ENCODE measurements at places on chromosomes 12 and 14.

DNA sequence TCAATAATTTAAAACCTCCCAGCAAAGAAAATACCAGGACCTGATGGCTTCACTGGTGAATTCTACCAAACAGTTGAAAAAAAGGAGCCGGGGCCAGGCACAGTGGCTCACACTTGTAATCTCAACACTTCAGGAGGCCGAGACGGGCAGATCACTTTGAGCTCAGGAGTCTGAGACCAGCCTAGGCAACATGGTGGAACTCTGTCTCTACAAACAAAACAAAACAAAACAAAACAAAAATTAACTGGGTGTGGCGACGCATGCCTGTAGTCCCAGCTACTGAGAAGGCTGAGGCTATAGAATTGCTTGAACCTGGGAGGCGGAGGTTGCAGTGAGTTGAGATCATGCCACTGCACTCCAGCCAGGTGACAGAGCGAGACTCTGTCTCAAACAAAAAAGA, 13.7 kb upstream of the TROAP start:
- no peak for DNase-seq

GRCh38 chr12:2652401-2653081, 142.2 kb upstream of the FKBP4 start:
- DNase-seq, result no peak

DNA sequence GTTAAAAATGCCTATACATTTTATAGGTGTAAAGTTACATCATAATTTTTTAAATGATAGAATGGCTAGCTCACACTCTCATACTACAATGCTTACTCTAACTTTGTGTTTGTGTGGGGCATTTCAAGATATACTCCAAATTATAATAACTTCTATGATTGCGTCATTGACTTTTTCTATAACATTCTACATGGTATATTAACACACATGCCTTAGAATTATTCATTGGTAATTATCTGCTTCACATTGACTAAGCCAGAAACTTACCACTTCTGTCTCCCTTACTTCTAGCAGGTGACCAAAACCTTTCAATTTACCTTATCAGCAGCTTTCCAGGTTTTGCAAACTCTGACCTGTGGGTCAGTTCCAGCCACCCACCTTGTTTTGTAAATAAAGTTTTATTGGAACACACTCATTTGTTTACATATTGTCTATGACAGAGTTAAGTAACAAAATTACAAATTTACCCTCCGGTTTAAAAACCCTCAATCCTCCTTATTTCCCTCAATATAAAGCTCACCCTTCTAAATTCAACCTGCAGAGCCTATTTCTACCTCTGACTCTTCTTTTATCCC, 12.7 kb upstream of the FLRT2 start:
- no peak for DNase-seq

DNA sequence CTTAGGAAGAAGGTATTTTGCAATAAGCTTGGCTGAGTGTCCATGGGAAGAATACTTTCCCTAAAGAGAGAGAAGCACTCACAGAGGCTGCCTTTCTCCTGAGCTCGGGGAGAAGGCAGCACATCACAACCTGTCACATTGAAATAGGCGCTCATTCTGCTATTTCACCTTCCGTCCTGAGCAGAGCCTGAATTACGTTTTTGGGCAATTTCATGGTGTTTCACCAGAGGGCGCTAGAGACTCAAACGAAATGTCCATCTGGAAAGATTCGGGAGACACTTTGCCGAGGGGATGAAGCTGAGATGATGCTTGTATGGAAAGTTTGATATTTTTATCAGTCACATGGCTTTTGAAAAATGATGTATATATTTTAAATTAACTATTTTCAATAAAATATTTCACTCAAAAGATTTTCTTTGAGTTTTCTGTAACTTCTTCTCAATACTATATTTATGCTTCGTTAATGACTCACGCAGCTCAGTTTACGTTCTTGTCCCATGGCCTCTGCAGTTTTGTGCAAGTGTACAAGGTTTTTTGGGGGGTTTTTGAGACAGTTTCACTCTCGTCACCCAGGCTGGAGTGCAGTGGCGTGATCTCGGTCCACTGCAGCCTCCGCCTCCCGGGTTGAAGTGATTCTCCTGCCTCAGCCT, 17.4 kb upstream of the B4GALNT3 start:
- DNase-seq, result peak; percentile 44

DNA sequence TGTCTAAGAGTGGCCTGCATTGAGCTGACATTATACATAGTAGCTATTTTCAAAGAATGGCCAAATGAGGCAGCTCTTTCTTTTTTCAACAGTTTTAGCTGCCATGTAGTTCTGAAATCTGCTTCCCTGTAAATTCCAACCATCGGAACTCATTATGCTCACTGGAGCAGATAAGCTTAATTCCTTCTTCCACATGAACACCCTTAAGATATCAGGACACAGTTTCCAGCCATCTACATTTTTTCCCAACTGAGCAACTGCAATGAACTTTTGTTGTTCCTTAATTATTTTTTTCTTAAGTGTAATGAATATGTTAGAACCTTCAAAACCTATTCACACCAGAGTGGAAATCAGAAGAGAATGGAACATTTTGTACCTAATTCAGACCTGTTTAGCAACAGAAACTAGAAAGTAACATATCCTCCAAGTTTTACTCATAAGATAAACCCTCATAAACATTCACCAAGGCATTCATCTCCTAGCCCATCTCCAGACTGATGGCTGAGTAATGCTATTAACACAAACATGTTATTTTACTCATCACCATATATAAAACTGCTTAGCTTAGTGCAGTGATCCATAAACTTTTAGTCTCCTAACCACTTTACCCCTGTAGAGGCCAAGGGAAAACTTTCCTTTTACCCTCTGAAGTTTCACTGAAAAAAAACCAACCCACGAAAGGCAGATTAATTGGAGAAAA, 296.1 kb upstream of the SYT1 start:
- no peak for DNase-seq

DNA sequence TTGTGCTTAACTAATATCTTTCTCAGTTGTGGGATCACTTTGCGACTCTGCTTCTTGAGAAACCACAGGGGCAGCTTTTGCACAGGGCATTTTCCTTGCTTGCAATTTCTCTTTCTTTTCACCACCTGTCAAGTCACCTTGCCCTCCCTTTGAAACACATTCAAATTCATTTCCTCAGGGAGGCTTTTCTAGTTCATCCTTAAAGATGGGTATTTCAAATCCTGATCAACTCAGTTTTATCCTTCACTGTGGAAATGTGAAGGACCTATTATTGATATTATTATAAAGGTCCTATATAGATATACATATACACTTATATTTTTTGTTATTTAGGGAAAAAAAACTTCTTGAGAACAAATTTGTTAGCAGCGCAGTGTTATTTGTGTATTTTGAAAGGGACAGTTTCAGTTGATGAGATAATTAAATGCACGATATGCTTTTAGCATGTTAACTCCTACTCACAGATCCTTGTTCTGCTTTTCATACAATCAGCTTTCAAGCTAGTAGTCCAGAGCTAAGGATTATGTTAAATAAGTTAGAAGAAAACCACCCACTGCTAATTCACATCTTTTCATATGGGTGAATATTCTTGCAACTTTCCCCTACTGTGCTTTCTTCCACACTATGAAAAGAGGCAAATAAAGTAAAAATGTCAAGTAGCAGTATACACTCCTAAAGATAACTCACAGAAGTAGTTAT, 501.4 kb upstream of the RGS6 start:
- DNase-seq, result no peak

DNA sequence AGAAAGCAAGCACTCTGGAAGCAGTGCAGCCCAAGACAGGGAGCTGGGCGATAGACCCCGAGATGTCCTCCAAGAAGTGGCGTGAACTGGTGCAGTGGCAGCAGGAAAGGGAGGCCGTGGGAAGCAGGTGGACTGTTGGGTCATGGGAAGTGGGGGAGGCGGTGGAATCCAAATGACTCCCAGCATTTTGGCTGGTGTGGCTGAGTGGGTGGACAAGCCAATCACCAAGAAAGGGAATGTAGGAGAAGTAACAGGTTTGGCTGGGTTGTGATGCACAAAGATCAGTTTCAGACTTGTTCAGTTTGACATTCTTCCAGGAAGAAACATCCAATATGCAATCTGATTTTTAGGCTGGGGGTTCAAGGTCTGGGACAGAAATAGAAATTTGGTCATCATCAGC, 46.0 kb upstream of the KTN1 start:
- no peak for DNase-seq

DNA sequence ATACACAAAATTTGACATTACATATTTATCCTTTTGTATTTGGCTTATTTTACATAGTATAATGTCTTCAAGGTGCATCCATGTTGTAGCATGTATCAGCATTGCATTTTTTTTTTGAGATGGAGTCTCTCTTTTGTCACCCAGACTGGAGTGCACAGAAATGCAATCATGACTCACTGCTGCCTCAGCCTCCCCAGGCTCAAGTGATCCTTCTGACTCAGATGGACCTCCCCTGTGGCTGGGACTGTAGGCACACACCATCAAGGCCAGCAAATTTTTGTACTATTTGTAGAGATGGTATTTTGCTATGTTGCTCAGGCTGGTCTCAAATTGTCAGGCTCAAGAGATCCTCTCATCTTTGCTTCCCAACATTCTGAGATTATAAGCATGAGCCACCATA, 214.4 kb upstream of the ALG10B start:
- no peak for DNase-seq

- no peak for DNase-seq
Observed at GRCh38 chr12:27273114-27273513, 29.0 kb downstream of the STK38L start.

- DNase-seq, result no peak
Observed at GRCh38 chr12:77625441-77625840, 205.3 kb upstream of the NAV3 start.

- no peak for DNase-seq
Observed at GRCh38 chr12:2555487-2556082, 239.2 kb upstream of the FKBP4 start.

GRCh38 chr12:6768437-6768914, 2.3 kb downstream of the PTMS start:
- DNase-seq, result no peak

DNA sequence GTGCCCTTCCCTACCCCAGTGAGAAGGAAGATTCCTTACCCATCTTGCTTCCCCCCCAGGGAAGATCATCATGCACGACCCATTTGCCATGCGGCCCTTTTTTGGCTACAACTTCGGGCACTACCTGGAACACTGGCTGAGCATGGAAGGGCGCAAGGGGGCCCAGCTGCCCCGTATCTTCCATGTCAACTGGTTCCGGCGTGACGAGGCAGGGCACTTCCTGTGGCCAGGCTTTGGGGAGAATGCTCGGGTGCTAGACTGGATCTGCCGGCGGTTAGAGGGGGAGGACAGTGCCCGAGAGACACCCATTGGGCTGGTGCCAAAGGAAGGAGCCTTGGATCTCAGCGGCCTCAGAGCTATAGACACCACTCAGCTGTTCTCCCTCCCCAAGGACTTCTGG, 9.3 kb downstream of the PCK2 start:
- DNase-seq, result no peak

- DNase-seq, result no peak
Observed at GRCh38 chr14:89279649-89280232, 137.3 kb downstream of the FOXN3 start.

- no peak for DNase-seq
Observed at GRCh38 chr12:84696281-84696680, 216.3 kb downstream of the SLC6A15 start.

DNA sequence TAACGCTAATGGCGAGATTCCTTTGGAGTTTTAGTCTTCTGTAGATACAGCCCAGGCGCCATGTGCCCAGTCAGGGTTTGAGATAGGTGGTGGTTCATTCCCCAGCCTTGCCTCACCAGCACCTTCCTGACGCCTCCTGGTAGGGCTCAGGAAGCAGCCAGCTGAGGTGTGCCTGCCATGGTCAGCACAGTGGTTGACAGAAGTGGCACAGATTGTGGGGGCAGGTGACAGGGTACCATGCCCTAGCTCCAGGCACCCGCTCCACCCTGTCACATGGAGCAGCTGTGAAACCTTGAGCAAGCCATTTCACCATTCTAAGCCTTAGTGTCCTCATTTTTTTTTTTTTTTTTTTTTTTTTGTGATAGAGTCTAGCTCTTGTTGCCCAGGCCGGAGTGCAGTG, 45.6 kb downstream of the EVL start:
- no peak for DNase-seq

DNA sequence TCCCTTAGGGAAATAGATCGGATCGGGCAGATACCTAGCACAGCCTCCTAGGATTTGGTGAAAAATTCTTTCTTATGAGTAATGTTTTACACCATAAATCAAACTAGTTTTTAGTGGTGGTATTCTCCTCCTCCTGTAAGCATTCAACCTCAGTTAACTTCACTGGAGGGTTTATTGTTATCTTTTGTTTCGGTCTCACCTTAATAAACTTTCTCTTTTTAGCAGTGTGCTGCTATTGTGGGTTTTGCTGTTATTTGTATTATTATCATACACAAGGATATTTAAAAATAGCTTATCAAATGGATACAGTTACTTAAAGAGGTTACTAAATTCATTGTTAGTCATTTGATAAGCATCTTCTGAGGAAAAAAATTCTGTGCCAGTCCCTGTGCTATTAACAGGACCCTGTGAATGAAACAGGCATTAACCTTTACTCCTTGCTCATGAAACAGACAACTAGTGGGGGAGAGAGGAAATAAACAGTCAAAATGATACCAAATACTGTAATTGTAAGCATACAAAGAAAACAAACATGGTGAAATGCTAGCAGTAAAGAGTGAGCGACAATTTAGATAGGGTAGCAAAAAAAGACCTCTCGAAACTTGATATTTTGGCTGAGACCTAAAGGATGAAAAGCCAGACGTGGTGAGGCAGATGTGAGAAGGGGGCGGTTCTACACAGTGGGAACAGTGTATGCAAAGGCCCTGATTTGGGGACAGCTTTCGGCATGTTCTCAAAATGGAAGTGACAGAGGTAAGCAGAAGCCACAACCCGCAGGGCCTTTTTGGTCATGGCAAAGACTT, 178.7 kb upstream of the SOX5 start:
- no peak for DNase-seq

DNA sequence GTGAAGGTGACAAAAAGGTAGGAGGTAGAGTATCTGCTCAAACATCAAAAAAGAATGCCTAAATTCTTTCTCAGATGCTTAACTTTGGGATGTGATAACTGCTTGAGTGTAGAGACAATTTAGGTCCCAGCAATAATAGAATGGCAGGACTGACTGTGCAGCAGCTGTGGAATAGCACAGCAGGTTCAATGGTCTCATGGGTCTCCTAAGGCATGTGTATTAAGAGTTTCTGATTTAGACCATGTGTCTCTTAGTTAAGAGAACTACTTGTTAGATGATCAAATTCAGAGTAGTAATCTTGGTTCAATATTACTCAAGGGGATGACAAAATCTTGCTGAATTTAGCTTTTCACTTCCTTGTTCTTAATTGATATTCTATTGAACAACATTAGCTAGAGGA, 72.0 kb downstream of the ALX1 start:
- DNase-seq, result no peak

All from activated CD4-positive, alpha-beta T cell treated with anti-CD3 and anti-CD28 coated beads, Interleukin-2, amount 50 U/mL, for 16 hours (primary cell).